ENCODE measurements at places on chromosomes 4 and X. TPM values are rescaled to one million over a fixed set of nuclear protein-coding genes. Genes with fewer than 3 reads are reported as not detected.

The PRSS12 gene
- total RNA-seq: 0.88 TPM

The FGG gene
- not detected for total RNA-seq

The PRPS2 gene
- 35.3 TPM for total RNA-seq

The LDB2 gene
- total RNA-seq: 101 TPM

The PDS5A gene
- total RNA-seq: 58.5 TPM

The ZDHHC15 gene
- total RNA-seq: 3.9 TPM

The TBX22 gene
- not detected for total RNA-seq

The WDR17 gene
- 59.3 TPM for total RNA-seq

The HPGDS gene
- 1.9 TPM for total RNA-seq

The TRIM60 gene
- total RNA-seq: not detected

The UBE2K gene
- 75.4 TPM for total RNA-seq

The FOXP3 gene
- 0.56 TPM for total RNA-seq

The CCSER1 gene
- 48.6 TPM for total RNA-seq

The CACNA1F gene
- 2.0 TPM for total RNA-seq

The XK gene
- total RNA-seq: 14.5 TPM

The KIAA0232 gene
- total RNA-seq: 57.9 TPM

The MAP3K15 gene
- 0.25 TPM for total RNA-seq

The STIM2 gene
- total RNA-seq: 42.7 TPM

The MAGEA12 gene
- total RNA-seq: 0.56 TPM

The RNF128 gene
- total RNA-seq: 3.9 TPM

The HTN1 gene
- not detected for total RNA-seq

The TASL gene
- 2.6 TPM for total RNA-seq

The EGFL6 gene
- 0.35 TPM for total RNA-seq

The SNX25 gene
- 22.1 TPM for total RNA-seq

The SHROOM2 gene
- total RNA-seq: 32.2 TPM

The FABP2 gene
- total RNA-seq: not detected

The BEX4 gene
- 201 TPM for total RNA-seq

The CCDC160 gene
- total RNA-seq: 1.8 TPM

The BRCC3 gene
- 15.9 TPM for total RNA-seq

The FAM184B gene
- 3.2 TPM for total RNA-seq

The CPZ gene
- total RNA-seq: 3.0 TPM

The ADH6 gene
- not detected for total RNA-seq

The PNMA6A gene
- 38.4 TPM for total RNA-seq

The MAGEC2 gene
- not detected for total RNA-seq

The IL1RAPL1 gene
- 31.0 TPM for total RNA-seq

The TBL1X gene
- total RNA-seq: 21.6 TPM

The CLIC2 gene
- total RNA-seq: 8.3 TPM

The GPR119 gene
- not detected for total RNA-seq

The VEGFD gene
- 2.5 TPM for total RNA-seq

The MRPL1 gene
- total RNA-seq: 34.2 TPM

The SH3TC1 gene
- total RNA-seq: 12.1 TPM

The NPFFR2 gene
- total RNA-seq: 1.5 TPM

The GPAT3 gene
- total RNA-seq: 6.1 TPM

The GRID2 gene
- total RNA-seq: 11.6 TPM

The SCD5 gene
- total RNA-seq: 268 TPM

The RHOXF2B gene
- total RNA-seq: not detected

The PNPLA4 gene
- 14.6 TPM for total RNA-seq

The HSFX1 gene
- total RNA-seq: 6.3 TPM

The ITM2A gene
- total RNA-seq: 138 TPM

The APBB2 gene
- total RNA-seq: 111 TPM

The SULT1B1 gene
- 0.66 TPM for total RNA-seq

The NRK gene
- total RNA-seq: 0.07 TPM

The SSX1 gene
- not detected for total RNA-seq

The MAGEB10 gene
- total RNA-seq: not detected

The ARMCX5 gene
- total RNA-seq: 7.9 TPM

The FHDC1 gene
- total RNA-seq: 3.5 TPM

The LRP2BP gene
- total RNA-seq: 15.6 TPM

All from dorsolateral prefrontal cortex (tissue), 122 donors.